NCI-H748 treated with DMSO at 0.1 percent for 48 hours (cell line): ENCODE measurements at places on chromosomes 6 and 20.
A peak's percentile ranks its signal among the peaks of the same experiment; 100 is the strongest.

DNA sequence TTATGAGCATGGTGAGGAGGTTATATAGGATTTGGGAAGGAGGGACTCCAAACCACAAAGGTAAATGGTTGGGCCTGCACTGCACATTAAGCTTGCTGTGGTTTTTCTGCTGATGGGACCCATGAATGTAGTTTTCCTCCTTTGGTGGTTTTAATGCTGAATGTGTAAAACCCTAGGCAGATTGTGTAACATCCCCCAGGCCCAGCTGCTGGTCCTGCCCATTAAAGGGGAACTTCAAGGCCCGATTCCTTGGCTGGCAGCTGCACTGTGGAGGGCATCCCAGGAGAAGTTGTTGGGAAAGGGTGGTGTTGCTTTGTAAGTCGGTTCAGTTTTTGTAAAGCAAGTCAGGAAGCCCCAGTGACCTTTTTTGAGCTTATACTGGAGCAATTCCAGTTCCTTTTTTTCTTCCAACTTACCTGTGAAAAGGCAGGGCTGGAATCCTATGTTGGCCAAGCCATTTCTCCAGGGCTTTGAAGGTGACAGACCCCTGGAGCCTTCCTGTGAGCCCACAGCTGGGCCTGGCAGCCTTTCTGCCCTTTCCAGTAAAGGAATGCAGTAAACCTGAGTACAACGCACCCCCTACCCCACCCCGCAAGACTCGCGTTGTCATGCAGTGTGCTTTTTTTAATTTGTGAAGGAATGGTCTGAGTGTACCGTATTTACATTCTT is 43.1 kb upstream of the NAA20 start:
- no peak for DNase-seq

- DNase-seq, result no peak
Measured at GRCh38 chr6:68653706-68654089, 18.6 kb downstream of the ADGRB3 start.

GRCh38 chr6:75170691-75171560 is 34.9 kb downstream of the COL12A1 start:
- DNase-seq, result no peak

GRCh38 chr6:65979120-65979519 is 272.1 kb upstream of the EYS start:
- DNase-seq, result no peak

DNA sequence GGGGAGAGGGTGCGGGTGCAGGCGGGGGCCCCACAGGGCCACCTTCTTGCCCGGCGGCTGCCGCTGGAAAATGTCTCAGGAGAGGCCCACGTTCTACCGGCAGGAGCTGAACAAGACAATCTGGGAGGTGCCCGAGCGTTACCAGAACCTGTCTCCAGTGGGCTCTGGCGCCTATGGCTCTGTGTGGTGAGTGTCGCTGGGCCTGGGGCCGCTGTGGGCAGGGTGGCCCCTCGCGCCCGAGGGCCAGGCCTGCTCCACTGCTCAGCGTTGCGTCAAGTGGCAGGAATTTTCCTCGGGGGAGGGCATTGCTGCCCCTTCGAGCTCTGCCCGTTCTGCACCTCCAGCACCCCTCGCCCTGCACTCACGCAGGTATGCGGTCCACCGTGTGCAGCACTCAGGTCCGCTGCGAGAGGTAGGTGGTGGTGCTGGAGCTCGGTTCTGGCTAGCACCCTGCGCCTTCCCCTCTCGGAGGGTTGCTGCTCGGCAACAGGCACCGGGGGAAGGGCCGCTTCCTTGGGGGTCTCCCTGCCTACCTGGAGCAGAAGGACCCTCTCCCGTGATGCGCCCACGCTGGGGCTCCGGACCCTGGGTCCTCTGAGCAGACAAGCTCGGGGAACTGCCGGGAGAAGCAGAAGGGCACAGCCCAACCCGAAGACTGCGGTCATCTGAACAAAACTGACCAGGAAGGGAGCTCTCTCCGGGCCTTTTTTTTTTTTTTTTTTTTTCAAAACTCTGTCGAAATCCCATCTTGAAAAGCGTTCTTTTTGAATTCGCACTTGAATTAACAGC is 674 bp downstream of the MAPK14 start:
- peak; percentile 15 for DNase-seq

DNA sequence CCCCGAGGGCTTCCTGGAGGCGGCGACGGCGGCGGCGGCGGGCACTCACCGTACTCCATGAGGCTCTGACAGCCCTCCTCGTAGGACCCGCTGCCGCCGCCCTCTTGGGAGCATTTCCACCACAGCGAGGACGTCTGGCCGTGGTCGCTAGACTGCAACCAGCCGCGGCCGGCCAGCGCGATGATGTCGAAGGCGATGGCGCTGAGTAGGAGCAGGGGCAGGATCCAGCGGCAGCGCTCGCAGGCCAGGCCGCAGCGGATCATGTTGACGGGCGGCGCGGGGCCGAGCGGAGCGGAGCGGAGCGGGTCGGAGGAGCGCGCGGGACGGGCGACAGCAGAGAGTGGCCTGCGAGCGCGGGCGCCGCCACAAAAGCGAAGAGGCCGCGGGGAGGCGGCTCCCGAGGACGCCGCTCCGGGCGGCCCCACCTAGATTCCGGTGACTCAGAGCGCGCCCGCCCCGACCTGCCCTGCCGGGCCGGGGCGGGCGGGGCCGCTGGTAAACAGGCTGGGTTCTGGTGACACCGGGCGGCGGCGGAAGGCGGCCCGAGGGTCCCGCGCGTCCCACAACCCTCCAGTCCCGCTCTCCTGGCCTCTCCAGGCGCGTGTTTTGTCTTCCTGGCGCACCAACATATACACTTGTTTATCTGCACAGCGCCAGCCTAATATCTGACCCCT is at the start of gene PERP:
Gene PERP (minus strand): TSS at position 342 of the 674 bp plus-strand sequence. CDS start 79 bp downstream, at position 263.
- peak; percentile 42 for DNase-seq
